ENCODE measurements at places on chromosomes 6 and 20.

DNA sequence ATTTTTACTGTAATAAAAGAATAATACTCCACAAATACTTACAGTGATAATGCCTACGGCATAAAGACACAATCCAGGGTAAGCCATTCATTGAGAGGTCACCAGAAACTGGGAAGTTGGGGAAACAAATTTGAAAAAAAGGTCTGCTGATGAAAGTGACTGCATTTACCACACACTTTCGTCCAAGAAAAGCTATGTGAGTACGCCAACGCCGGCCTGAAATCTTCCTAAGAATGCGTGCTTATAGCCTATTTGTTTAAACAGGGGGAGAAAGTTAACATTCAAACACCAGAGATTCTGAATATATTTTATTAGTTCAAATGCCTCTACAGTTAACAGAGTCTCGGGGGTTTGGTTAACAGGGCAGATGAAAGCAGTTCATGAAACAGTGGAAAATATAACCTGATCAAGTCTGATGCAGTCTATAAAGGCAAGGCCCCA is 657 bp upstream of the LTV1 start:
- no peak for DNase-seq

DNA sequence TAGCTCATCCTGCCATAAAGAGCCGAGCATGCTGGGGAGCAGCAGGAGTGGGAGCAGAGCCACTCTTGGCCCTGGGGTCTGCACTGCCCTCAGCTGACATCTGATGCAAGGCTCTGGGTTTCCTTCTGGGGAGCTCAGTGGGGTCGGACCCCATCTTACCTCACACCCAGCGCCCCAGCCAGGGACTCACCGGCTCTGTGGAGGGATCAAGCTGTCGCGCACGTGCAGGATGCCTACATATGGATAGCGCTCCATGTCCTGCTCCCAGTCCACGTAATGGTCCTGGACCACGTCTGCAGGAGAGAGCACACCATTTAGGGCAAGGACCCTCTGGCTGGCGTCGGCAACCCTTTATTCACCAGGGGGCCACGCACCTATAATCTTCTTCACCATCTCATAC is 12.2 kb downstream of the LEMD2 start:
- DNase-seq: no peak

DNA sequence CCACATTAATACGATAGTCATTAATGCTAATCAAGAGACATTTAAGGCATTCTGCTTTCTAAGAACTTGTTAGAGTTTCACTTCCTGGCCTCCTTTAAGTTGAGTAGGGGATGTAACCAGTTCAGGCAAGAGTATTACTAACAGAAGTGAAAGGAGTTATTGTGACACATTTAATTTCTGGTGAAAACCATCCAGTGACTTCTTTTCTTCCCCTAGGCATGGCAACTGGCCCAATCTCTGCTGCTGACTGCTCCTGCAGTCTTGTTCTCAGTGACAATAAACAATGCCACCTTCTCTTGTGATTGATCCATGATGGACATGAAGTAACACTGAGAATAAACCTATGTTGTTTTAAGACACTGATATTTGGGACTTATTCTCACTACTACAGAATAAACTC is 130.9 kb upstream of the DEFB112 start:
- no peak for DNase-seq

DNA sequence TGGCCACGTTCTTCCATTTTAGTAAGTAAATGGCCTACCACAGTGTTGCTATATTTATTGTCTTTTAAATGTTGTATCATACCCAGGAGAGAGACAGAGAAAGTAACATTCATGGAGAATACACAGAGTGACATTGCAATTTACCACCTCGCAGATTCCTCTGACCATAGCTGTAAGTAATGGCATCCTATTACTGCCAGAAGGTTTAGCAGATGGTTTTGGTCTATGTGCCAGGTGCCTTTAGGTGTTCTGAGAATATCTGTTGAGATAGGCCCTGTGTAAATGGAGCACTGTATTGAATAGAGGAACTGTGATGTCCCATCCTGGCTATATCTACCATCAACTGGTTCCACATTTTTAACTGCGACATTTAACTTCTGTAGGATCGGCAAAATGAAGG is 559.6 kb downstream of the KIF16B start:
- DNase-seq: no peak

- DNase-seq: no peak
Measured at GRCh38 chr20:47479506-47479905, 22.2 kb upstream of the NCOA3 start.

DNA sequence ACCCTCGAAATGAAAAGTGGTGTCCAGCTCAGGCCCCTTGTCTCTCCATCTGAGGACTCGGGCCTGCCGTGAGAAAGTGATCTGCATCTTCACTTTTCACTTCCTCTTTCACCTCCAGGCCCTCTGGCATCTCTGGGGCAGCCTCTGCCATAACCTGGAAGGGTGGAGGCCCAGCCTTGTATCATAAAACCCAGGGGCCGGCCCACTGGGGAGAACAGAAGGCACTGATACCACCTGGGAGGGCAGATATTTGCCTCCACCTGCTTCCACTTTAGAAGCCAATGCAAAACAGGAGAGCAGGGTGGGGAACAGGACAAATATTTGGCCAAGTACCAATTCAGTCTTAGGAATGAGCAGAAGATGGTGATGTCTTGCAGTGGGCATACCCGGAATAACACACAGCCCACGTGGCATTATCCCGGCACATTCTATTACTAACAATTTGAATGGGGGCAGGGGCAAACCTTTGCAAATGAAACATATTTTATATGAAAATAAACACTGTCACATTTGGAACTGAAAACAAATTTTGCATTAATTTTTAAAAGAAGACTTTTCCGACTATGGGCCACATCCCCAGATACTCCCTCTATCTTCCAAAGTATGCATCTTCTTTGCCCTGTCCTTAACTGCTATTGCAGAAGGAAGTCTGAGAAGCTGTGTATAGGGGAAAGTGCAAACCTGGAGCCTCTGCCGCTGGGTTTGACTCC is 69.2 kb upstream of the TBC1D7 start:
- no peak for DNase-seq

- DNase-seq: no peak
Measured at GRCh38 chr6:134166511-134167261, 114.3 kb upstream of the SLC2A12 start.

DNA sequence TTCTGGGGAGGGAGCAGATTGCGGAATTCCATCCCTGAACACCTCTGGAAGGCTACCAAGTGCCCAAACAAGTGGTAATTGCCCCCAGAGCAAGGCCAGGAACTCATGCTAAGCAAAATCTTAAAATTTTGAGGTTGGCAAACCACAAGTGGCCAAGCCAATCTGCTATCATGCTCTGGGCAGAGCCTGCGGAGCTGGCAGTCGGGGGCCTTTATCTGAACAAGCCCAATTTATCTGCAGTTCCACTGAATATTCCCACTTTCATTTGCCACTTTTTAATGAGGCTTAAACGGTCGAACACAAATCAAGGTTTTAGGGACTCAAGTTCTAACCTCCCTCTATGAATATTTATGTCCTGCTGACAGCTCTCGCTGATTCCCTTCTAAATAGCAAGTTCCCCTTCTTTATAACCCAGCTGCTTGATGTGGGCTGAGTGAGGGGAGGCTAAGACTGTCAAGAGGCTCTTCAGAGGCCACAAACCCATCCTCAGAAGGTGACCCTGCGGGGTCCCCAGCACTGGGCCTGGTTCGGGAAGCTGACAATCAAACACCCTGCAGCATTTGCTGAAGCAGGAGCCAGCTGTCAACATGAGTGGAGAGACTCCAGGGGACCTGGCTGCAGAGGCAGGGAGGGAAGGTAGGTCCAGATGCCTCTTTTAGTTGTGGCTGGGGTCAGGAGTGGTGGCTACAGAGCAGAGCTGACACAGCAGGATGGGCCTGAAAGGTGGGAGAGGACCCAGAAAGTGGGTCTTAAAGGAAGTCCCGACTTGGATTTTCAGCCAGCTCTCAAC is 11.9 kb downstream of the CCDC167 start:
- DNase-seq: no peak

- DNase-seq: no peak
Measured at GRCh38 chr6:516213-516612, 124.7 kb downstream of the IRF4 start.

GRCh38 chr6:95133578-95133977 is 443.8 kb upstream of the MANEA start:
- DNase-seq: no peak

All from activated CD4-positive, alpha-beta T cell treated with anti-CD3 and anti-CD28 coated beads, Interleukin-2, amount 50 U/mL, for 48 hours (primary cell).